ENCODE measurements at places on chromosomes 12 and 14.

DNA sequence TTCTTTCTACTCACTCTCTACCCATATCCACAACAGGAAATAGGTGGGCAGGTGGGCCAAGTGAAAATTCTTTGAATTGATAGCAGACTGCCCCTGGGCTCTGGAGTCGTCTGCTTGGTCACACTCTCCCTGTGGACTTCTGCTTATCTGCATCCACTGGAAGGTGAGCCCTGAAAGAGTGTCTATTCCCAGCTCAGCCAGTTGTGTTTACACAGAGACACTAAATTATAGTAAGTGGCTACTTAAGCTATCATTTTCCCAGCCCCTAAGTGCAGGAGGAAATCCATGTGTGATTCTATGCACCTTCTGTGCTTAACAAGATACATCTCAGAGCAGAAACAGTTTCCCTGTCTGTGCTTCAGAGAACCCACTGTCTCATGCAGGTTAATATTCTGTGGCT lies 338.4 kb downstream of the FUT8 start:
- DNase-seq, result no peak

- DNase-seq, result no peak
Observed at GRCh38 chr12:84305144-84305543, 607.5 kb downstream of the SLC6A15 start.

DNA sequence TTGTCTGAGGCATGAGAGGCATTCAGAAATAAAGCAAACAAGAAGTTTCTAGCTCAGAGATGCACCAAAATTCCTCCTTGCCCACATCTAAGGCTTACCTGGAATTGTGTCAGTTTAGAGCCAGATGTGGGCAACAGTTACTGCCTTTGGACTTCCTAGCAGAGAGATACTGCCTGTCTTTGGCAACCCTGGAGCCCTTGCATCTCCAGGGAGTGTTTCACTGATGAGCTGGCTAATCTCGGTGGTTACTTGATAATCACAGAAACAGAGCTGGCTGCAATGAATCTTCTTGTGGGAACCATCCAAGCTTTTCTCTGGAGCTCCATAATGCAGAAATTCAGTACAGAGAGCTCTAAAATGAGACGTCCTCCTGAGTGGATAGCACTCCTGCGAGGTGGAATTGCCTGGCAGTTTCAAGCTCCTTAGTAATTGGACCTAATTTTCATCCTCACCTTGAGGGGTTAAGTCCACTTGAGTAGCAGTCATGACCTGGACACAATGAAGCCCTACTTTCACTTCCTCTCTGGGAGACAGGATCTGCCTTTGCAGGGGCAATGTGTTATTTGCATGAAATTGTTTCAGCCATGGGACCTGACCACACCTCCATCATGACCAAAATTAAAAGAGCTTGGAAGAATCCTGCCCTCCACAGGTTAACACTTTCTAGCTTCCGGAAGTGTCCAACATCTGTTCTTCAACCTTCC lies 108.8 kb upstream of the ARHGAP5 start:
- no peak for DNase-seq

- DNase-seq, result no peak
Observed at GRCh38 chr12:41122894-41123293, 65.2 kb upstream of the PDZRN4 start.

DNA sequence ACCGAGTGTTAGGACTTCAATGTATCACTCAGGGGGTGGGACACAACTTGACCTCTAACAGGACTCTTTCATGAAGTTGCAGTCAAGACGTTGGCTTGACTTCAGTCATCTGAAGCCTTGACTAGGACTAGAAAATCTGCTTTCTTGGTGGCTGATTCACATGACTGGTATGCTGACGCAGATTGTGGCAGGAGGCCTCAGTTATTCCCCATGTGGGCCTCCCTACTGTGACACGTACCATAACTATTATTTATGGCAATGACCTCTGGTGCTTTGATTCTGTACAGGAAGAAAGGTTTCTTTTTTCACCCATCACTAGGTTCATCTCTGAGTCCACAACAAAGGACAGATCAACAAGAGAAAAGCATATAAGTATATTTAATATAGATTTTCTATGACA lies 270.4 kb downstream of the NEDD1 start:
- no peak for DNase-seq
